ENCODE measurements at places on chromosomes 16 and 17.

DNA sequence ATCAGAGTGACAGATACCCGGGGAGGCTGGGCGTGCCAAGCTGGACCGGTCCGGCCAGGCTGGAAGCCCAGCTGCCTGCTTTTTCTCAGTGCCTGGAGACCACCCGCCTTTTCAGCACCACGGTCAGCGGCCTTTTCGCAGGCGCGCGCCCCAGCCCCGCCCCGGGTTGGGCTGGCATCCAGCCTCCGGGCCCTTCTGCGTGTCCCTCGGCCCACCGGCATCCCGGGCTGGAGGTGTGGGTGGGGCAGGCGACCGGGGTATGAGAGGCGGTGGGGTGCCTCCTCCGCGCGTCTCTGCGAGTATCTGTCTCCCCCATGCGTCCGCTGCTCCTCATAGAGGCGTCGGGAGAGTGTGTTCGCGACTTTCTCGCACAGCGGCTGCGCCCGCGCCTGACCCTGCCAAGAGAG, 102.5 kb downstream of the MRM1 start:
- DNase-seq: peak; percentile 57

GRCh38 chr16:31395647-31396046, 2.5 kb downstream of the ITGAD start:
- no peak for DNase-seq

- no peak for DNase-seq
These were observed 46.7 kb downstream of the SCNN1B start for GRCh38 chr16:23348579-23349469.

- DNase-seq: no peak
These were observed 1.2 kb downstream of the NAGLU start for GRCh38 chr17:42537156-42537805.

DNA sequence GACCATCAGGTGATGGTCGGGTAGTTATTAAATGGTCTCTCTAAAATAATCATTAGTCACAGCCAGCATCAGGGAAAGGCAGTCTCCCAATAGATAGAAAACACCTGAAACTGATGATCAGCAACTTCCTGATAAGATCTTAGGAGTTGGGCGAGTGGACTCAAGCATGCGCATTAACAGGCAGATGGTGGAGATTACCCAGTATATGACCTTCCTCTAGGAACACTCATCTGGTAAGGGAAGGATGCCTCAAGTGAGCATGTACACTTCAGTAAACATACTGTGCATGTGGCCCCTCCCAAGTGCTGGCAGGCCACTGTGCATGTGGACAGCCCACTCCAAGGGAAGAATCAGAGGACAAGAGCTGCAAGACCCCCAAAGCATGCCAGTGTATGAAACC, 105.9 kb downstream of the ABCC12 start:
- no peak for DNase-seq

DNA sequence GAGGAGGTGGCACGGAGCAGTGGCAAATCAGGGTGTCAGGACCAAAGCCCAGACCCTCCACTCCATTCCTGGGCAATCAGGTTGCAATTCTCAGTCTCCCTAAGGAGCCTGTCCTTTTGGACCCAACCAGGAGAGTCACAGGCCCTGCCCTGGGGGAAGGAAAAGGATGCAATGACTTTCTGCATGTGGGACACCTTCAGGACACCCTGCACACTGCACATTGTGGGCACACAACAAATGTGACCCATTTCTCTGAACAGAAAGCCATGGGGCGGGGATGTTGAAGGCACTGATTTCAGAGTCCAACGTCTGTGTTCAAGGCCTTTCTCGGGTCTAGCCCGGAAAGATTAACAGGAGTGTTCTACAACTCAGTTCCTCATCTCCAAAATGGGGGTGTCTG, 286.2 kb upstream of the FOXF1 start:
- DNase-seq: no peak

- no peak for DNase-seq
These were observed 114.4 kb upstream of the HAS3 start for GRCh38 chr16:68991075-68991474.

DNA sequence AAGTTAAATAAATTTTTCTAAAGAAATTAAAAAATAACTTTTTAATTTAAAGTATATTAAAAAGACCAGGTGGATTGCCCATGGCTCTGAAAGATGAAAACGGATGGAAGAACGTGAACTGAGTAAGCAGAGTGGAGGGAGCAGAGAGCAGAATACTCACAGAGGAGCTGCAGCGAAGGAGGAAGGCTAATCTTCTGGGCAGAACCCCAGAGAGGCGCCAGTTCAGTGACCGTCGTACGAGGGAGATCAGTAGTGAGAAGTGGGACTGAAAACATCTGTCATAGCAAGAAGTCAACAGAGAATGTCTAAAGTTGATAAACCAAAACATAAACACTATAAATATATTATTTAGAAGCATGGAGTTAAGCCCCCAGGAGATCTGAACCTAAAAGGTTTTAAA, 34.9 kb downstream of the UBE2G1 start:
- DNase-seq: no peak

- no peak for DNase-seq
These were observed 130.7 kb downstream of the PRKCA start for GRCh38 chr17:66432996-66433551.
